ENCODE measurements at places on chromosomes 7 and 10.

DNA sequence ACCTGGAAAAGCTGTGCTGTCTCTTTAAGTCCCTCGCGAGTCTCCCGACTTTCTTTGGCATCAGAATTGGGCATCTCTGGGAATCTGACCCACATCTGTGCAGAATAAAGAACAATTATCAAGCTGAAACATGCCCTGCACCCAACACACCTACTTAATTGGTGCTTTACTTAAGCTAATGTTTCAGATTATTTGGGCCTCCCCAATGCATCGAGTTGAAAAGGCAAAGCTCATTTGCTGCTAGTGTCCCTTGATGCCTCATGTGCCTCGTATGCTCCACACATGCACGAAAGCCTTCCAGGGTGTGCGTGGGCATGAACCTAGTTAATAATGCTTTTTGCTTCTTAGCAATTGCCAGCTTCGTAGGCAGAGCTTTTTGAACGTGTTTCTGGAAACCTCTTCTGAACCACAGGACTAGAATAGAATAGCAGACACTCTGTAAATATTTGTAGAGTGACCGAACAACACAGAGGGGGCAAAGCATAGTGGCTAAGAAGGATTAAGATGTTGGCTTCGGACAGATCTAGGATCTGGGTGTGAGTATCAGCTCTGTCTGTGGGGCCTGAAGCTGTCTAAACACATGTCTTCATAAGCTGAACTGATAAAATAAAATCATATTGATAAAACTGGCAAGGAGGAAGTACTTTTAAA, 26.7 kb upstream of the FGFR2 start:
- DNase-seq, result no peak

GRCh38 chr7:128912281-128912680, 1.8 kb upstream of the KCP start:
- DNase-seq, result no peak

GRCh38 chr10:79287973-79288723, 59.1 kb upstream of the PPIF start:
- DNase-seq, result no peak

DNA sequence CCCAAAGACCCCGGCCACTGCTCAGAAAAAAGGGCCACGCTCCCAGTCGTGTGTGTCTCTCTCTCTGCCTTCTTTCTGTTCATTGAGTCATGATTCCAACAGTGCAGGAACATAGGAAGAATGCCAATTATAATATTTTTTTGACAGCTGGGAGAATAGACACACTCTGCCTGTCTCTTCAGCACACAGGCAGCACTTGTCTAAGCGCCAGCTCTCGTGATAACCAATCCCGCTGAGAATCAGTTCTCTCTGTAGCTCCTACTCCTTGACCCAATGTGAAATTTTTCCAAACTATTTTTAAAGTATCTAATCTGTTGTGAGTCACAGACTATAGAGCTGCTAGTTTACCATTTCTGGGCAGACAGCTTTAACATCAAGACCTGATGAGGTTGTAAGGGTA, 145.7 kb upstream of the RHEB start:
- DNase-seq, result no peak

GRCh38 chr7:50339990-50340500, 35.5 kb downstream of the IKZF1 start:
- DNase-seq, result no peak

DNA sequence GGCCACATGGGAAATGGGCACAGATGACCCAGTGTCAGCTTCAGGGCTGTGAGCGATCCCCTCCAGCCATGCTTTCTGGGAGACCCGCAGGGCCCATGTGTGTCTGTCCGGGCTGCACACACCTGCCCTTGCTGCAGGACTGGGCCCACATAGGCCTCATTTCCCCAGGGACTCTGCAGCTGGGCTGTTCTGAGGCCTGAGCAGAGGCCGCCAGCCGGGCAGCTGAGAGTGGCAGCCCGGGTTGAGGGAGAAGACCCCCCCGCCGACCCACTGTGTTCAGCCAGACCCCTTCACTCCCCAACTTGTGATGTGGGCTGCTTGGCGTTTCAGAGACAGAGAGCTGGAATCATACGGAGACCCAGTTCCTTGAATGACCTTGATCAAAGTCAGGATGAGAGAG, 50.1 kb upstream of the DPYSL4 start:
- no peak for DNase-seq

GRCh38 chr7:8436965-8437364, 3.6 kb downstream of the NXPH1 start:
- DNase-seq, result peak; percentile 63

- DNase-seq, result no peak
These were observed 49.4 kb downstream of the ADCYAP1R1 start for GRCh38 chr7:31101544-31101943.

All from NCI-H526 (cell line).